ENCODE measurements at places on chromosomes 7 and 10. TPM values are rescaled to one million over a fixed set of nuclear protein-coding genes. Genes with fewer than 3 reads are reported as not detected.

CUZD1 gene
- total RNA-seq: 0.30 TPM

ZNF239 gene
- 4.0 TPM for total RNA-seq

GPR37 gene
- total RNA-seq: 0.15 TPM

CCDC146 gene
- total RNA-seq: 8.1 TPM

ASB10 gene
- not detected for total RNA-seq

CALHM1 gene
- not detected for total RNA-seq

PAX4 gene
- not detected for total RNA-seq

PDZD8 gene
- total RNA-seq: 37.7 TPM

FRAT1 gene
- total RNA-seq: 13.0 TPM

DNA sequence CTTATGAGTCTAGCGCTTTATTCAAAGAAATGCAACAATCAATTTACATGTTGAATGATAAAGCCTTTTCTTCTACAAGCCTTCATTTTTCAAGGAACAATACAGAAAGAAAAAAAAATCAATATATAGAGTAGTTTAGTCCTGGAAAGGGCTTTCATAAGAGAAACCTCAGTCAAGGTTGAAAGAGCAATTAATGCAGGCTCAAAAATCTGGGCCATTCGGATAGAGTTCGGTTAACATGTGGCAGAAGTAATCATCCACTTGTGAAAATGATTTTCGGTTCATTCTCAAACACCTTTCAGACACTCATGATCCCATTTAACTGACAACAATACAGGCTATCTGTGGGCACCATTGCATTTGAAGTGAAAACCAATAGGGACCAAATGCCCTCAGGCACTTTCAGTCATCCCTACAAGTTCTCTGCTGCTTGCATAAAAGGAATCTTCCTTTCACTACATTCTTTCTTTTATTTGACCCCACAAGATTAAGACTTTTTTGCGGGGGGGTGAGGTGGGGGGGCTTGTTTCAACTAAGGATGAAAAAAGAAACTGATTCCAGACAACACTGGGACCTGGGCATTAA, 177.9 kb downstream of the RNF133 start:
- H3K36me3 ChIP-seq: no peaks in the 10 kb centered on the region
- no peak overlapping the region for H3K4me3 ChIP-seq
- DNase-seq: no peak
- no peaks in the 10 kb centered on the region for H3K27me3 ChIP-seq
- H3K27ac ChIP-seq: no peak overlapping the region

DNA sequence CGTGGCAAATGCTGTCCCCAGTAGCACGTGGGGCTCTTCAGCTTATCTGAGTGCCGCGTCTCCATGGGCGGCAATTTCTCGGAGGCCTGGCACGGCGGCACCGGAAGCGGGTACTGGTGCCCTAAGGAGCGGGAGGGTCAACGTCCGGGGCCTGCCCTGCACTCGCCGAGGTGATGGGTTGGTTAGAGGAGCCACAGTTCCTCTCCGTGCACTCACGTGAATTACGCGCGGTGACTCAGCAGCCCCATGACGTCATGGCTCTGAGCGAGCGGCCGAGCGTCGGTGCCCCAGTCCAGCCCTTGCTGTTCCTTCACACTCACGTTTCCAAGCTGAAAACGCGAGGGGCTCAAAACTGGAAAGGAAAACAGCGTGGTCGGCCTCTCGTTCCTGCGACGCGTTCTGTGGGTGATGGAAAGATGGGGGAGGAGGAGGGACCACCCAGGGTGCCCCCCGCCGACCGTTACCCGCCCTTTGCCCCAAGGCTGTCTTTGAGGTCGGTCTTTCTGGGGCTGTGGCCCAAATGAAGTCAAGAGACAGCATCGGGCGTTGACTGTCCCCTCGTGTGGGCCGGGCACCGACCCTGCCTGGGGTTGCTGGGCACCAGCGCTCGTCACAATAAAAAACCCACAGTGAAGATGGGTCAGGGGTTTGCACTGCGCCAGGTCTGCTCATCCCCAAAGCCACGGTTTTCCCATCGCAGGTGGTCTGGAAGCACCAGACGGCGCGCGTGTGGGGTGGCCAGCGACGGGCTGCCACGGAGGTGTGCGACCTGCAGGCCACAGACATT, 70.4 kb upstream of the CFAP46 start:
- peak overlapping the region; percentile 2 for H3K4me3 ChIP-seq
- peaks cover 19% of the 10 kb centered on the region for H3K4me1 ChIP-seq
- no peaks in the 10 kb centered on the region for H3K36me3 ChIP-seq

GRCh38 chr7:140176122-140176701, 571 bp downstream of the KDM7A start:
- H3K4me1 ChIP-seq: peaks cover 33% of the 10 kb centered on the region
- H3K27ac ChIP-seq: peak overlapping the region; percentile 99
- peak overlapping the region; percentile 69 for H3K4me3 ChIP-seq
- no peaks in the 10 kb centered on the region for H3K36me3 ChIP-seq
- no peaks in the 10 kb centered on the region for H3K27me3 ChIP-seq

GRCh38 chr7:131095346-131095745, 232.3 kb upstream of the MKLN1 start:
- peak overlapping the region; percentile 12 for H3K27ac ChIP-seq
- H3K36me3 ChIP-seq: peaks cover 12% of the 10 kb centered on the region
- DNase-seq: no peak
- H3K4me3 ChIP-seq: no peak overlapping the region

- H3K4me1 ChIP-seq: no peaks in the 10 kb centered on the region
- no peaks in the 10 kb centered on the region for H3K36me3 ChIP-seq
- no peak for DNase-seq
- no peak overlapping the region for H3K4me3 ChIP-seq
- no peaks in the 10 kb centered on the region for H3K27me3 ChIP-seq
These were observed 244.1 kb downstream of the FRMD4A start for GRCh38 chr10:14086596-14086995.

GRCh38 chr7:31724696-31725095, 37.7 kb downstream of the PPP1R17 start:
- no peak for DNase-seq
- H3K4me3 ChIP-seq: no peak overlapping the region
- H3K4me1 ChIP-seq: no peaks in the 10 kb centered on the region
- H3K36me3 ChIP-seq: no peaks in the 10 kb centered on the region
- H3K27me3 ChIP-seq: no peaks in the 10 kb centered on the region

DNA sequence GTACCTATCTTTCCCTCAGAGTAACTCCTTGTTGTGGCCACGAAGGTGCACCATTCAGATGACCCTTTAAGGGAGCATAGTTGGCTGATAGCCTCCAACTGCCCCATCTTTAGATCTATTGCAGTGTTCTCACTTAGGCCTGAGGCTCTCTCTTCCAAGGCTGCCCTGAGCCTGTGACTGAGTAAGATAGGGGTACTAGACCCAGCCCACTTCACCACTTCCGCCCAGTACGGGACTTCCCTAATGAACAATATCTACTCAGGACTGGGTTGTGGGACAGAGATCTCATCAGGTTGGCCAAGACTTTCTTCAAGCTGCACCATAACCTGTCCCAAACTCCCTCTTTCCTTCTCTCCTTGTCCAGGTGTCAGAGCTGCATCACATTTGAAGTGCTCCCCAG, 5.7 kb upstream of the GNAI1 start:
- no peaks in the 10 kb centered on the region for H3K27me3 ChIP-seq
- H3K4me1 ChIP-seq: no peaks in the 10 kb centered on the region
- H3K36me3 ChIP-seq: no peaks in the 10 kb centered on the region
- no peak for DNase-seq
- no peak overlapping the region for H3K27ac ChIP-seq

- H3K36me3 ChIP-seq: no peaks in the 10 kb centered on the region
- no peaks in the 10 kb centered on the region for H3K4me1 ChIP-seq
- H3K4me3 ChIP-seq: no peak overlapping the region
These were observed 34.0 kb downstream of the MYO1G start for GRCh38 chr7:44944821-44945220.

GRCh38 chr7:94962661-94963060, 55.3 kb downstream of the PPP1R9A start:
- no peak overlapping the region for H3K27ac ChIP-seq
- no peaks in the 10 kb centered on the region for H3K27me3 ChIP-seq
- no peak for DNase-seq
- H3K36me3 ChIP-seq: no peaks in the 10 kb centered on the region
- H3K4me3 ChIP-seq: no peak overlapping the region

DNA sequence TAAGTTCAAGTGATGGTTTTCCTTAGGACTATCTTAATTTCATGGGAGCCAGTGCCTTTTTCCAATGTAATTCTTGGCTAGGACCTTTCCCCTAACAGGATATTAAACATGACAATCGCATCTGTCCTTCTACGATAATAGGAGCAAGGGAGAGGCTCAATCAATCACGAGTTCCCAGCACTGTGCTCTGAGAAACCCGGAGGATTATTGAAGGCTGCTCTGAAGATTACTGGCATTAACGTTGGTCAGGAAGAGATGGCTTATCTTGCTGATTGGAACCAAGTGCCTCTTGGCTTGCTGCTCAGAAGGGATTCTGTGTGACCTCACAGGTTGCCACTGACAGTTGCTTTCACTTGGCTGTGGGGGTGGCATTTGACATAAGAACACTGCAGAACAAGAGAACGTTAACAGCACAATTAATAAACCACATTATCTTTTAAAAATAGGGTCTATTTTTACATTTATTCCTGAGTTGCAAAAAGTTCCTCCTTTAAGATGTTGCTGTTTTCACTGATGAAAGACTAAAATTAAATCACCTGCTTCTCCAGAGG, 252.1 kb upstream of the TAC1 start:
- H3K27ac ChIP-seq: no peak overlapping the region
- DNase-seq: no peak
- no peaks in the 10 kb centered on the region for H3K4me1 ChIP-seq
- H3K27me3 ChIP-seq: no peaks in the 10 kb centered on the region
- H3K36me3 ChIP-seq: no peaks in the 10 kb centered on the region
- no peak overlapping the region for H3K4me3 ChIP-seq

DNA sequence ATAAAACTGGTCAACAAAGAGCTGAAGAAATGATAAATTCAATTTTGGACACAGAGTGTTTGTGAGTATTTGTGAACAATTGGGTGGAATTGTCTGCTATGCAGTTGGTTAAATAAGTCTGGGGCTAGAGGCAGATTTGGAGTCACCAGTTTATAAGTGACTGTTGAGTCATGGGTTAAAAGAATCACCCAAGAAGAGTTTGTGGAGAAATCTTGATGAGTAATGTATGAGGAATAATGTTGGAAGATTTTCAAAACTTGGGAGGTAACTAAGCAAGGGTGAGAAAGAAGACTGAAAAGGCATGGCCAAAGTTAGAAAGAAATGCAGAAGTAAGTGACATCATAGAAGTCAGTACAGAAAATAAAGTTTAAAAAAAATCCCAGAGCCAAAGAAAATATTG, 750.7 kb downstream of the MAGI2 start:
- no peaks in the 10 kb centered on the region for H3K36me3 ChIP-seq
- no peak overlapping the region for H3K4me3 ChIP-seq
- DNase-seq: no peak
- H3K27ac ChIP-seq: no peak overlapping the region
- no peaks in the 10 kb centered on the region for H3K4me1 ChIP-seq
- no peaks in the 10 kb centered on the region for H3K27me3 ChIP-seq

GRCh38 chr7:158781974-158782664, 47.2 kb downstream of the ESYT2 start:
- peaks cover 3% of the 10 kb centered on the region for H3K36me3 ChIP-seq
- H3K27me3 ChIP-seq: no peaks in the 10 kb centered on the region
- peaks cover 8% of the 10 kb centered on the region for H3K4me1 ChIP-seq
- no peak overlapping the region for H3K4me3 ChIP-seq
- DNase-seq: no peak

GRCh38 chr10:125122566-125122965, 37.8 kb downstream of the CTBP2 start:
- DNase-seq: no peak
- H3K27ac ChIP-seq: no peak overlapping the region
- peaks cover 70% of the 10 kb centered on the region for H3K4me1 ChIP-seq
- H3K36me3 ChIP-seq: peaks cover 3% of the 10 kb centered on the region

GRCh38 chr7:27213433-27214238, 13.7 kb upstream of the HOXA13 start:
- H3K36me3 ChIP-seq: no peaks in the 10 kb centered on the region
- DNase-seq: peak; percentile 64
- H3K4me1 ChIP-seq: peaks cover 20% of the 10 kb centered on the region
- H3K4me3 ChIP-seq: no peak overlapping the region
- H3K27ac ChIP-seq: no peak overlapping the region

DNA sequence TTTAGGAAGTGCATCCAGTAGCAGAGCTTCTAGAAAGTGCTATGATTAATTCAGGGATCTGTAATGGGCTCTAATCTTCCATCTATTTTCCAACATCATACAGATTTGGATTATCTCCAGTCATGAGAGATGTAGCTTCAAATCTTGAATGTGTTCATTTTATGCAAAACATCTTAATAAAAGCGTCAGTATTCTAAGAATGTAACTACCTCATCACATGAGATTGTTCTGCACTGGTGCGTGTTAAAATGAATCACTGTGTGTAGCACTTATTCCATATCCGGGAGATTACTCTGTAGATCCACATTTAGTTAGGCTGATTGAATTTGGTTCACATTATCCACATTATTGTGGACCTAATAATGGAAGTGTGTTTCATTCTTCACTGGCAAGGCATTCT, 344.9 kb upstream of the CHRM2 start:
- H3K4me1 ChIP-seq: no peaks in the 10 kb centered on the region
- no peak overlapping the region for H3K27ac ChIP-seq
- H3K27me3 ChIP-seq: no peaks in the 10 kb centered on the region
- DNase-seq: no peak
- H3K4me3 ChIP-seq: no peak overlapping the region

DNA sequence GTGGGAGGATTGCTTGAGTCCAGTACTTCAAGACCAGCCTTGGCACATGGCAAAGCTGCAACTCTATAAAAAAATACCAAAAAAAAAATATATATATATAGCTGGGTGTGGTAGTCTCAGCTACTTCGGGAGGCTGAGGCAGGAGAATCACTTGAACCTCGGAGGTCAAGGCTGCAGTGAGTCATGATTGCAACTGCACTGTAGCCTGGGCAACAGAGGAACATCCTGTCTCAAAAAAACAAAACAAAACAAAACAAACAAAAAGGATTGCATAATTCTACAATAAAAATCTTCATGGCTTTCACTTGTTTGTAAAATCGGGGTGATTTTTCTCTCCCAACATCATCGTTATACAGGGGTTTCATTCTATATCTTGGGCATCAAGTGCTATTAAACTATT, 35.1 kb downstream of the GUSB start:
- H3K36me3 ChIP-seq: no peaks in the 10 kb centered on the region
- H3K4me1 ChIP-seq: no peaks in the 10 kb centered on the region
- H3K27me3 ChIP-seq: no peaks in the 10 kb centered on the region
- no peak for DNase-seq
- H3K4me3 ChIP-seq: no peak overlapping the region

- no peaks in the 10 kb centered on the region for H3K36me3 ChIP-seq
- no peaks in the 10 kb centered on the region for H3K4me1 ChIP-seq
These were observed 155.4 kb downstream of the ZPBP start for GRCh38 chr7:49937608-49938007.

DNA sequence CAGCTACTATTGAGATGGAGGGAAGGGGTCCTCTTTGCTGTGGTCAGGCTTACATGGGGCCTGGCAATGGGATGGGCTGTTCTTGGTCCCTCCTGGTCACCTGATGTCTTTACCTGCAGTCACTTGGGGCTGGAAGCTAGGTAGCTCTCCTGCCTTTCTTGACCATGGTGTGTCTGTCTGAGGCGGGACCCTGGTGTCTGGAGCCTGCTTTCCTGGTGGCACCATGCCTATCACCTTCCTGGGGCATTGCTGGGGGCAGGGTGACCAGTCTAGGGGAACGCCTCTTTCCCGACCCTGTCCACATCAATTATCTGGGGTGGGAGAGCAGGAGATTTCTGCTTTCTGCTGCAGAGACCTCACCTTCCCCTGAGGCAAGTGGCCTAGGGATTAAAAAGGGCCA, 55.6 kb downstream of the ARHGAP22 start:
- H3K4me1 ChIP-seq: no peaks in the 10 kb centered on the region
- no peak overlapping the region for H3K27ac ChIP-seq
- H3K27me3 ChIP-seq: no peaks in the 10 kb centered on the region
- no peaks in the 10 kb centered on the region for H3K36me3 ChIP-seq
- DNase-seq: no peak

- no peak overlapping the region for H3K27ac ChIP-seq
- H3K36me3 ChIP-seq: no peaks in the 10 kb centered on the region
- peak; percentile 35 for DNase-seq
- no peak overlapping the region for H3K4me3 ChIP-seq
These were observed 598.5 kb downstream of the SORCS3 start for GRCh38 chr10:105239311-105240219.

All from upper lobe of left lung (tissue), 6 donors.